Stimulated activated CD4-positive, alpha-beta T cell treated with anti-CD3 and anti-CD28 coated beads, Interleukin-4, amount 100 ng/mL, for 1 hour (primary cell): ENCODE measurements at places on chromosomes 11 and 22.

GRCh38 chr11:86580535-86580934 is 91.9 kb downstream of the ME3 start:
- DNase-seq, result no peak

DNA sequence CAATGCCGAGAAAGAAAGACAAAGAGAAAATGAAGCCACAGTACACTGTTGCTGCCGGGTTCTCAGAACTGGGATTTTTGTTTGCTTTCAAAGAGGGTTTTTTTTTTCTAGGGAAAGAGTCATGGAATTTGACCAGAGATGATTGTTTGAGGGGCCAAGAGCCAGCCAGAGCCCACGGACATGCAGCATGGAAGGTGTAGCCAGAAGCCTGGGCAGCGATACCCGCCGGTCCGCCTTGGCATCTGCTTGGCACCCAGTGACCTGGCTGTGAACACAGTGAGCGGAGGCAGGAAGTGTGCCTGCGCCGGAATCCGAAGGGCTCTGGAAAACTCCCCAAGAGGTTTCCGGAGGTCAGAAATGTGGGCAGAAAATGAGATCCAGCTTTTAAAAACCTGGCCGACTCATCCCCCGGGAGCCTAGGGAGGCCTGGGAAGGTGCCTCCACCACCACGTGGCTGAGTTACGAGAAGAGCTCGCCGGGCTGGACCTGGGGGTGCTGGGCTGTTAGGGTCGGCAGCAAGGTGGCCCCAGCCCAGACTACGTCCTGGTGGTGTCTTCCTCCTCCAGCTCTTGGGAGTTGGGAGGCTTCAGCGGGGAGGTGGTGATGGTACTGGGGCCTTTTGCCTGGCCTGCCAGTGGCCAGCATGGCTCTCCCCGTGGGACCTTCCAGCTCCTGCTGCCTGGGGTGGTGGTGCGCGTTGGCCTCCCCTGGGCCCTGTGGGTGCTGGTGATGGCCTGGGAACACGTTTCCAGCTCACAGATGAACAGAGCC is 61.6 kb upstream of the PPARA start:
- no peak for DNase-seq

GRCh38 chr11:33394431-33395109 is 137.4 kb downstream of the HIPK3 start:
- DNase-seq, result no peak

DNA sequence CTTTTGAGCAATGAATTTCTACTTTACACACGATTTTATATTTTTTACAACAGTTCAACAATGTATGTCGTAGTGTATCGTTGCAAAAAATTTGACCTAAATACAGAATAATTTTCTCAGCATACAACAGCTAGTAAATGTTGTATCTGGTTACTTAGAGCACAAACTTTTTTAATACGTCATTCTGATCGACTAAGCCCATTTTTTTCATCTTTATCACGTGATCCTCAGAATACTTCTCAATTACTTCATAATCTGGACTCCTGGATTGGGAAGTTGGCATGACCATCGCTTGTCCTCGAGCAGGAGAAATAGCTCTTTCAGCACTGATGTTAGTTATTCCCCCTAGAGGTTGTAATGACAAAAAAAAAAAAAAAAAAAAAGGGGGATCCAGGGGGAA is 16.6 kb downstream of the OR51L1 start:
- no peak for DNase-seq

DNA sequence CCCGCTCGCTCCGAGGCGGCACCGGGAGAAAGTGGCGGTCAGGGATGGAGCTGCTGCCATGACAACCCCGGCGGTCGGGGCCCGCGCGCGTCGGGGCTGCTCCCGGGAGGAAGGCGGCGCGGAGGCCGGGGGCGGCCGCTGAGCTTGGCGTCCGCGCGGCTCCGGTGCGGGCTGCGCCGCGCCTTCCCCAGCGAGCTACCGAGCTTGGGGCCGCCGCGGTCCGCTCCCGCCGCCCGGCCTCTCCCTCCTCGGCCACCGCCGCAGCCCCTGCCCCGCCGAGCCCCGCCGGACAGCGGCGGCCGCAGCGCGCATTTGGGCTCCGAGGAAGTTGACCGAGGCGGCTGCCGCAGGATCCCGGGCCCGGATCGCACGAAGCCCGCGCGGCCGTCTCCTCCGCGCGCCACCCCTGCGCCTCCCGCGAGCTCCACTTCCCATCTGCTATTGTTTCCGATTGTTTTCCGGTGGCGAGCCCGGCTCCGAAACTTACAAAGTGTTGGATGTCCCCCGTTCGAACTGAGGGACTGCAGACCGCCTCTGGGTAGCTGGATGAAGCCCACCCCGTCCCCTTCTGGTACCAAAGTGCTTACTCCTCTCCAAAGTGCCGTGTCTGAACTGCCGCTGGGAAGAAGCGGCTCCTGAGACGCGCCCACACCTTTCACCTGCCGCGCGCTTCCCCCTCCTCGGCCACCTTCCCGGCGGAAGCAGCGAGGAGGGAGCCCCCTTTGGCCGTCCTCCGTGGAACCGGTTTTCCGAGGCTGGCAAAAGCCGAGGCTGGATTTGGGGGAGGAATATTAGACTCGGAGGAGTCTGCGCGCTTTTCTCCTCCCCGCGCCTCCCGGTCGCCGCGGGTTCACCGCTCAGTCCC is 540.3 kb downstream of the NTM start:
- no peak for DNase-seq

GRCh38 chr22:32771756-32772155 is 29.7 kb upstream of the TIMP3 start:
- no peak for DNase-seq
